ENCODE measurements at places on chromosomes 1 and 21.

DNA sequence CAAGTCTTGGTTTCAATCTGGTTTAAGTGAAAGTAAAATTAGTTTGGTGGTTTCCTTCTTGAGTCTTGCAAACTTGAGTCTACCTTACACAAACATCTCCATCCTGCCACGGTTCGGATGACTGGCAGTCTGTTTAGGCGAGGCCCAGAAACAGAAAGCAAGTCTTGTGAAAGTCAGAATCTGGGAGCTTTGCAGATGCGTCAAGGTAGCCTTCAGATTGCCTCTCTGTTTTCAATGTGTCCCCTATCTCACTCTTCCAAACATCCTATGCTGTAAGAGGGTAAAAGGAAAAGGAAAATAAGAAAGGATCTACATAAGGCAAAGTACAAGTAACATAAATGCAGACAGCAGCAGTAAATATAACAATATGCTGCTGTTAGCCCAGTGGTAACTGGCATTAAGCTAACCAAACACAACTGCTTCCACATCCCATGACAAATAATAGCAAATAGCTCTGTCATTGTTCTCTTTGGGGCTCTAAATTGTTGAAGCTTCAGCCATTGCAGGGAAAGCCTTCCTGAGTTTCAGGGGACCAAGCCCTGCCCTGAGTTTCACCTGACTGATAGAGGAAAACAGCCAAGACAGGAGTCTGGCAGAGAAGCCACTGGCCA is 26.2 kb upstream of the C1orf105 start:
- DNase-seq = peak; percentile 44

- DNase-seq = no peak
Observed at GRCh38 chr21:33189824-33190223, 39.9 kb upstream of the IFNAR2 start.

GRCh38 chr1:41767534-41768525 is 150.9 kb downstream of the HIVEP3 start:
- no peak for DNase-seq

GRCh38 chr1:215526147-215526845 is 40.8 kb upstream of the KCTD3 start:
- peak; percentile 21 for DNase-seq

DNA sequence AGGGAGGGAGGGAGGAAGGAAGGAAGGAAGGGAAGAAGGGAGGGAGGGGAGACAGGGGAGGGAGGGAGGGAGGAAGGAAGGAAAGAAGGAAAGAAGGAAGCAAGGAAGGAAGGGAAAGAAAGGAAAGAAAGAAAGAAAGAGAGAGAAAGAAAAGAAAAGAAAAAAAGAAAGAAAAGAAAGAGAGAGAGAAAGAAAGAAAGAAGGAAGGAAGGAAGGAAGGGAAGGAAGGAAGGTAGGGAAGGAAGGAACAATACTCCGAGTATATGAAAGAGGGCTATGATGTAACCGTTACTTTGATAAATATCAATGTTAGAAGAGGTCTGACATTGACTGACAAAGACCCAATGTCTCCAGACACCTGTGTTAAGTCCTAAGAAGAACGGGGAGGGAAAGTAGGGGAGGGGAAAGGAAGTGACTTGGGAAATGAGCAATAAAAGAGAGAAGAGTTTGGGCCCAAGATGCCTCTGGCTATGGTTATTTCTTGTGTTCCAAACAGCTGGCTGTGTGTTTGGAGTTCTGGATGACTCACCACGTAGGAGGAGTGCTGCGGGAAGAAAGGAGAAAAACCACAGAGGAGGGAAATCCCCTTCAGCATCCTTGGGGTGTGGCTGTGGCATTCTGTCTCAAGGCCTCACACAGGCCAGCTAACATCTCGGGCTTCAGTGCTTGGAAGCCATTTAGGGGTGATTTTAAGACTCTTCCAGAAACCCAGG is 37.0 kb upstream of the RXRG start:
- DNase-seq = peak; percentile 87

DNA sequence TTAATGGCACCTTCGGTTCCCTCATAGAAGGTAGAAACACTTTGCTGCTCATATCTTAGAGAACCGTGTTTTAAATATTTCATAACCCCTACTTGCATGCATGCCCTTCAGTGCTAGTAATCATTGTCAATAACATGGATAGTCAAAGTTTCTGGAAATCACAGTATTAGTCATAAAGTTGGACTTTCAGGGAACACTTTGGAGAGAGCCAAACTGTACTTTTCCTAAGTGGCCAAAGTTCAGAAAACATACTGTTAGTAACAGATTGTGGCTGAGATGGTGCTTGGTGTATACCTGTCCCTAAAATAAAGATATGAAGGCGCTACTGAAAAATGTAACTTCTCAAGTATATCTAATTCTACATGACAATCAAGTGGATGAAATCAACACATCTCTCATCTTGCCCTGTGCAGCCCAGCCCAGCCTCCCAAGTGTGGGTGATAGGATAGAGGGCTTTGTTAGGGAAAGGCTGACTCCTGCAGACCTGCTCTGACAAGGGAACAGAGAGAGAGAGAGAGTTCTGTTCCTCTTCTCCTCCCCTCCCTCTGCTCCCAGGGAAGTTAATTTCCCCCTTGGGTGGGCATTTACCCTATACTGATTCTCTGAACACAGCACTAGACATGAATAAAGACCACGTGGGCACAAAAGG is 14.4 kb downstream of the MYOC start:
- no peak for DNase-seq

Data from kidney glomerular epithelial cell (primary cell).